Left ventricle myocardium inferior (tissue), 1 donor: ENCODE measurements at places on chromosomes 4 and X.

DNA sequence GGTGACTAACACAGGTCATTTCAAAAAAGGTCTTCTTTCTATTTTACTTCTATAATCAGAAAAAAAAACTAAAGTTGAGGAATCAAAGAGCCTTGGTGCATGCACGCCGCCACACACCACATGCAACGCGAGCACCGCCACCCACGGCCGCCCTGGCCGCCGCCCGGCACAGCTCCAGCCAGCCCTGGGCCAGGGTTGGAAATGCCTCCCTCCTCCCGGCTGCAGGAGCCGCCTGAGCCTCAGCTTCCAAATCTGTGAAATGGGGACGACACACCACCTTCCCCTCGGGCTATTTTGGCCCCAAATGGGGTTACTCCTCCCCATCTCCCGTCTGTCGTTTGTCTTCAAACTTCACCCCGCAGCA lies 39.7 kb upstream of the MAN2B2 start:
- no peak for DNase-seq

GRCh38 chr4:164945146-164945545 lies 32.3 kb downstream of the TRIM61 start:
- no peak for DNase-seq

GRCh38 chr4:89556601-89557305 lies 249.2 kb upstream of the GPRIN3 start:
- DNase-seq = no peak

GRCh38 chrX:106740193-106740780 lies 13.8 kb downstream of the RNF128 start:
- DNase-seq = no peak

DNA sequence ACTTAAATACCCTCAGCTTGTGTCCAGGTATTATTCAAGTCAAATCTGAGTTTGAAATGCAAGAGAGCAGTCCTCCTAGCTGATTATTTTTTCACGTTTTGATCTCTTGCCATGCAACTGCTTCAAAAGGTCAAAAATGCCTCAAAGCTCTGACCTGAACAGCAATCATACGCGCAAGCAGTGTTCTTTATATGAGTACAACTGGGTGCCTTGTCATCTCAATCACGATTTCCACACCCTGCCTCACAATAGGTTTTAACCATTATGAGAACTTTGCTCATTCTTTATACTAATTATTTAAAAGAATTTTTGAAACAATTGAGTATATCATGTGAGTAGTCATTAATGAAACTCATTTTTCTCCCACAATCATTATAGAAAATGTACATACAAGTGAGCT lies 649.1 kb downstream of the DMD start:
- DNase-seq = no peak

- no peak for DNase-seq
Measured at GRCh38 chr4:66539745-66540144, 869.5 kb upstream of the EPHA5 start.

DNA sequence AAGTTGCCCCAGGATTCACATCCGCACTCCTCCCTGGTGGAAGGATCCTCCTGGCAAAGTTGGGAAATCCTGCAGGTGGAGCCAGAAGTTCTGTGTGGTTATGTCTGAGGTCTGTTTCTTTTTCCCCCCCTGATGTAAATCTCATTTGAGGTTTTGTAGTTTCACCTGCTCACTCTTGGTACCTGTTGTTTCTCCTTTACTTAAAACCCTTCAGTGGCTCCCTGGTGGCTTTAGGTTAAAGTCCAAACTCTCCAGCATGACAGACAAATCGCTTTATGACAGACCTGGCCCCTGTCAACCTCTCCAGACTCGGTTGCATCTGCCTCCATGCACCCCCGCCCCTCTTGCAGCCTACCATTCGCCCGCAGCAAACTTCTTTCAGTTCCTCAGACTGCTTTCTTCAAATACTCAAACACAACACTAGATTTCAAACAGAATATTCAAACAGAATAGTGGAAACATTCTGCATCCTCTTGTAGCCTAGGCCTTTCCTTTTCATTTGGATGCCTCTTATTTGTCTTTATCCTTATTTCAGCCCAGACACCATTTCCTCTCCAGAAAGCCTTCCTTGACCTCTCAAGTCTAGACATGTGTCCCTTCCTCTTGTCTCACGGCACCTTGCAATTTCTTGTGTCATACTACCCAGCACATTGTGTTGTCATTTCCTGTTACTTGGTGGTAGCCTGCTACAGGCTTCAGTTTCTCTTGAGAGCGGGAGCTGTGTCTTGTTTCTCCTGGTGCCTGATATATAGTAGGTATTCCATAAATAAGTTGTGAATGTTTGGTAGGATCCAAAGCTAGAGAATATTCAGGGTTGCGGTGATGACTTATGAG lies 24.8 kb downstream of the IL13RA1 start:
- DNase-seq = no peak

DNA sequence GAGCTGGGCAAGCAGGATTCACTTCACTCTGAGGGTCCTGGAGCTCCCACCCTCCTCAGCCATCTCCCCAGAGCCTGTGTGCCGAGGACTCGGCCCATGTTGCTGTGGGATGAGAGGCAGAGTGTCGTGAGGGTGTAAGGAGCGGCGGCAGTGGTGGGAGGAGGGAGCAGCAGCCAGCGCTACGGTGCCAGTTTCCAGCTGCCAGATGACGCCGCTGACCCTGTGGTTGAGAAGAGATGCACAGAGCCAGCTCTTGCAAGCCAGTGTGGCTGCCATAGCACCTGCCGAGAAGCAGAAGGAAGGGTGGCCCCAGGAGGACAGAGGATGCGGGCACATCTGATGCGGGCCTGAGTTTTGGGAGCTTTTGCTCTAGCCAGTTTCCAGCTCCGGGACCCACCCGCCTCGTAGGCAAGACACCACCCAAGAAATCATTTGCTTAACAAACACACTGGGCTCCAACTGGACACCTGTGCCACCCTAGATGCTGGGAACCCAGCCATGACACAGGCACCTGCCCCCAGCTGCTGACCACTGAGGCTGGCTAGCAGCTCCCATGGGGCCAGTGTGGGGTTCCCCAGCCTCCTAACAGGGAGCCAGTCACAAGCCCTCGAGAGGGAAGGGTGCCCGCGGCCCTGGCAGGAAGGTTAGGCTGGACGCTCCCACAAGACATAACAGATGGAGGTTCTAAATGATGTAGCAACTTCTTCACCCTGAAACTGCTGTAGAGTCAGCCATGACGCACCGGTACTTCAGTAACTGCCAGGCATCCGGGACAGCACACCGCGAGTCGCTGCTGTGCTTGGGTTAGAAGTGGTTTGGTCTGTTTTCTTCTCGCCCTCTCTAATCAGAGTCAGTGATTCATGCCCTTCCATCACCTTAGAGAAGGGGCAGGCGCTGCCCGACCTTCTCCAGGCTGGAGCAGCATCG lies 8.9 kb downstream of the MSANTD1 start:
- no peak for DNase-seq

DNA sequence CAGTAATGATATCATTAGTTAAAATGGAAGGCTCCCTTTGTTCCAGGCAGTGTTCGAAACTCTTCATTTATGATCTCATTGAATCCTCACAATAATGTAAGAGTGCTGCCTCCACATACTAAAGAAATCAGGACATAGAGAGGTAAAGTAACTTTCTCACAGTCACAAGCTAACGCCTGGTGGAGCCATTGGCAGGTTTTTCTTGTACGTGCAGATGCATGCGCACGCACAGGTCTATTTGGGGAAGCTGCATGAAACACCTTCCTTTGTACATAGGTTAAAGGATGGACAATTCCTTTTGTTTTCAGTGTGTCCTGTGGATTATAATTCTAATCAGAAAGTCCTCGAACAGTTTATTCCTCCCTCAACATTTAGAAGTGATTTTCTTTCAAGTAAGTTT lies 176.2 kb downstream of the RAPGEF2 start:
- DNase-seq = no peak

DNA sequence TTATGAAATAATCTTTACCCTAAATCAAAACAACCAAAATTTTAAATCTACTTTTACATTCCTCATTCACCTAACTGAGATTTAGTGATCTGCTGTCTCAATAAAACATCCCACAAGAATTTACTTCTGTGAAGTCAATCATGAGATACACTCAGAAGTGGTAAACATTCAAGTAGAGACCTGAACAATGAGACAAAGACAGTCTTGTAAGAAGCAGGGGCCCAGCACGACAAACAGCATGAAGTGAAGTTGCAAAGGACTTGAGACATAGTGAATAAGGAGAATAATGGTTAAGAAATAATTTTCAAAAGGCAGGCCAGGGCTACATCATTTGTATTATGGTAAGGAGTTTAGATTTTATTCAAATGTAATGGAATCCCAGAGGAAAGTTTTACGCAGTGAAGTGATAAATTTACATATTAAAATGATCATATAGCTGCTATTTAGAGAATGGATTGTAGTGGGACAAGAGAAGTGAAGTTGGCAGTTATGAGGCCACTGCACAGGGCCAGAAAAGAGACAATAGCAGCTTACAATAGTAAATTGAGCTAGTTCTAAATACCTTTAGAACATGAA lies 101.9 kb downstream of the MAB21L2 start:
- DNase-seq = no peak

DNA sequence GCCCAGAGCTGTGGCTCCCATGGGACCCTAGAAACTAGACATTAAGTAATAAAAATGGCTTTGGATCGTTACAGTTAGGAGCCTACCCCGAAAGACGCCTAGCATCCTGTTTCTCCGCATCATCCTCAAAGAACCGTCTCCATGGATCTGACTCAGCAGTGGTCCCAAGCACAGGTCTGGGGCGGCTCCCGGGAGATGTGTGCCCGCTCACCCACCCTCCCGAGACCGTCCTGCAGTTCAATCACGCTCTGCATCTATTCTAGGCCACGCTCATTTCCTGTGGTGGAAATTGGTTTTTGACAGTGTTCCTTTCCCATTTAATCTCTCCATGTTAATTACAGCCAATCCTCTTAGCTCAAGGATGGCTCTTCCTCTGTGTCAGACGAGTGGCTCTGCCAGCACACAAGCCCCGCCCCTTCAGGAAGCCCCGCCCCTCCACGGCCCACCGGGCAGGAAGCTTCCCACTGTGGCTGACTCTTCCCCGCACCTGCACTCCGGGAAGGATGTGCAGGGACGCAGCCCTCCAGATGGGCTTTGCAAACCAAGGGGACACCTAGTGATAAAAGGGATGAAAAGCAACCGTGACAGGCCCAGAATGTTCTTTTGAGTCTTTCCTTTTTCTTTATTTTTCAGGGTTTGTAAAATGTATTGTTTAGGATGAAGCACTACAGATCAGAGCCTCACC lies 34.5 kb upstream of the HELT start:
- peak; percentile 67 for DNase-seq

GRCh38 chr4:73864365-73864764 lies 4.8 kb upstream of the CXCL1 start:
- no peak for DNase-seq

GRCh38 chr4:176817204-176817603 lies 24.5 kb upstream of the VEGFC start:
- no peak for DNase-seq

GRCh38 chrX:18210470-18210869 lies 10.2 kb downstream of the BEND2 start:
- no peak for DNase-seq

- DNase-seq = peak; percentile 5
Measured at GRCh38 chr4:629915-630641, 4.7 kb downstream of the PDE6B start.

- no peak for DNase-seq
Measured at GRCh38 chr4:3392321-3392720, 49.4 kb upstream of the HGFAC start.

DNA sequence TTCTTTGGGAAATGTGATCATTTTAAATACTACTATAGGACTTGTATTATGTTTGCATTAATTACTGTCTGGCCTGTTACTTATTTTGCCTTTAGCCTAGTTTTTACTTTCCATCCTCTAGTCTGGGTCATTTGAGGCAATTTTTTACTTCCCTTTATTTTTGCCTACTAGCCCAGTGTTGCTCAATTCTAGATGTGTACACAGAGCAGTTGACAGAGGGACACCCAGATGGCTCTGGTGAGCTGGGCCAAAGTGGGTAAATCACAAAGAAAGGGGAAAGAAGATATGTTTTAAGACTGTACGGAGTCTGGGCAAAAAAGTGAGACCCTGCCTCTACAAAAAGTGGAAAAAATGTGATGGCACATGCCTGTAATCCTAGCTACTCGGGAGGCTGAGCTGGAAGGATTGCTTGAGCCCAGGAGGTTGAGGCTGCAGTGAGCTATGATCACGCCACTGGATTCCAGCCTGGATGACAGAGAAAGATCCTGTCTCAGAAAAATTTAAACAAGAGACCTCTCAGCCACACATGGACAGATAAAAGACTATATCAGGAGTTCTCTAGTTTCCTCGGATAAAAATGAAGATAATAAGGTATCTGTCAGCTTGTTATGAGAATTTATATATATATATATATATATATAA lies 35.7 kb downstream of the APOO start:
- no peak for DNase-seq

- DNase-seq = peak; percentile 100
Measured at GRCh38 chrX:318739-319578, at the start of gene GTPBP6. TSS of gene GTPBP6 (minus strand) at chrX:318796. CDS start at chrX:318787, 9 bp downstream.

- DNase-seq = peak; percentile 48
Measured at GRCh38 chrX:129653181-129653970, 1.4 kb downstream of the APLN start.

GRCh38 chrX:110286106-110286505 lies 31.8 kb downstream of the AMMECR1 start:
- DNase-seq = no peak

- DNase-seq = no peak
Measured at GRCh38 chr4:1411436-1412375, 5.5 kb upstream of the NKX1-1 start.

GRCh38 chr4:36325499-36325898 lies 44.1 kb downstream of the DTHD1 start:
- DNase-seq = no peak

- DNase-seq = no peak
Measured at GRCh38 chrX:118153270-118153669, 36.7 kb upstream of the KLHL13 start.

- peak; percentile 79 for DNase-seq
Measured at GRCh38 chr4:169314906-169315305, 44.1 kb upstream of the SH3RF1 start.

DNA sequence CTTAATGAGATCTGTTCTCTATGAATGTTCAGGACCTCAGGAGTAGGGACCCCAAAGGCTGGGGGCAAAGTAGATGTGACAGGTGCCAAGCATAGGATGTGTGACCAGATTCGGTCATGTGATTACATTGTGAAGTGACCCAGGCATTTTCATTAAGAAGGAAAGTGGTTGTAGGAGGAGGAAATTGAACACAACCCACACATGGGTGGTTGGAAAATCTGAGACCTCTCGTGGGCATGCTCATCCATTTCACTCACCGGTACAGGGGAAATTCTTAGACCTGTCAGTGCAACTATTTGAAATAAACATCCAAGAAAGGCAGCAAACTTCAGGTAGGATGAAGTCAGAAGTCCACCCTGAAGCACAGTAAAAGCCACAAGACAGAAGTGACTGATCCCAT lies 43.5 kb upstream of the CD99 start:
- no peak for DNase-seq
